ENCODE measurements at places on chromosomes 4 and X.
A peak's percentile ranks its signal among the peaks of the same experiment; 100 is the strongest.

DNA sequence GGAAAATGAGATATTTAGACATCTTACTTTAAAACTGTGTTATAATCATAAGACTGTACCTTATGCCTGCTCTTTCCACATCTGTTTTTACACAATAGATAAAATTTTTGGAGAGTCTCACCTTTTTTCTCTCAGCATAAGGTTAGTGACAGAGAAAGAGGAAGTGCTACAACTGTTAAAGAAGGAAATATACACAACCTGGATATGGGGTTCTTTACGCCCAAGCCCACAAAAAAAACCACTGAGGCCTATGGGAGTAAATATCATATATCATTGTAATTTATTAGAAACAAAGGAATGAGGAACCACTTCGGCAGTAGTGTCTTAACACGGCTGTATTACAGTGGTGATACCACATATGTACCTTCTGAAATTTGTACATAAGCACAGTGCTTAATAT, 265.9 kb upstream of the GK2 start:
- DNase-seq: no peak

DNA sequence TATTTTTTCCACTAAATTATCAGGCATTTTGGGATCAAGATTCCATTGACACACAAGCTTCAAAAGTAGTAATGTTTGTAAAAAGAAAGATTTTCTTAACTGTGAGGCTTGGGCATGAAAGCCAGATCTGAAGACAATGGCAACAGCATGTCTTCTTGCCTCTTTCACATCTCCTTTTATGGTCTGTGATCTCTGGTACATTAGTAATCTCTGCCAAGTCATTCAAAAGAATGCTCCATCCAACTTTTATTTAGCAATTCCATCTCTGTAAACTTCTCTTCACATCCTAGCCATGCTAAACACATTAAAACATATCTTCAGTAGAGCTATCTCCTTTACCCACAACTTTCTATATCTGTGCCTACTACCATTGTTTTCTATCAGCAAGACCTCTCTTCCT, 465.4 kb downstream of the FAT4 start:
- no peak for DNase-seq

DNA sequence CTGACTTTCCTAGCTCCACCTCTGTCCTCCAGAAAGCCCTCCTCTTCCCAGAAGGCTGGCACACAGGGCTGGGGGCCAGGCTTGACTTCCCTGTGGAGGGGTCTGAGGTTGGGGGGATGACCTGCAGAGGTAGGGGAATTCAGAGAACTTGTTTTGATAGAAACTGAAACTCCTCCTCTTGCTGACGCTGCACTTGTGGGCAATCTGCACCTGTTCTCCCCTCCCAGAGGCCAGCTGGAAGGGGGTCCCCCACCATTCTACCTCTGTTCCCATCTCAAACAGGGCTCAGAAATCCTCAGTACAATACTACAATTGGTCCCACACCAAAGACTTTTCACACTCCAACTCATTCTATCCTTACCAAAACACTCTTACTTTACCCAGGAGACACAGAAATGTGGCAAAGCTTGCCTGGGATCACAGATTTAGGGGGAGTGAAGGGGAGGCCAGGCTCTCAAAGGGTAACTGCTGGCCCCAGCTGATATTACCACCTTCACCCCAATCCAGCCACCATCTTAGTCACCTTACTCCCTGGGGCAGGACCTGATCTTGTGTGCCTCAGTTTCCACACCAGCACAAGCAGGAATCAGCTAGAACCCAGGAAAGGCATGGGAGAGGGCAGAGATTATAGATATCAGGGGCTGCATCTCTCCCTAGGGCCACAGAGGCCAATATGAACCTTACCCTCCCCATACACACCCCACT, 18.5 kb downstream of the OTUD5 start:
- DNase-seq: no peak

GRCh38 chrX:130566028-130566683, 164.4 kb downstream of the RBMX2 start:
- no peak for DNase-seq

- DNase-seq: no peak
Observed at GRCh38 chr4:1542516-1543320, 136.5 kb upstream of the NKX1-1 start.

GRCh38 chrX:69019073-69019890, 146.0 kb downstream of the PJA1 start:
- no peak for DNase-seq

DNA sequence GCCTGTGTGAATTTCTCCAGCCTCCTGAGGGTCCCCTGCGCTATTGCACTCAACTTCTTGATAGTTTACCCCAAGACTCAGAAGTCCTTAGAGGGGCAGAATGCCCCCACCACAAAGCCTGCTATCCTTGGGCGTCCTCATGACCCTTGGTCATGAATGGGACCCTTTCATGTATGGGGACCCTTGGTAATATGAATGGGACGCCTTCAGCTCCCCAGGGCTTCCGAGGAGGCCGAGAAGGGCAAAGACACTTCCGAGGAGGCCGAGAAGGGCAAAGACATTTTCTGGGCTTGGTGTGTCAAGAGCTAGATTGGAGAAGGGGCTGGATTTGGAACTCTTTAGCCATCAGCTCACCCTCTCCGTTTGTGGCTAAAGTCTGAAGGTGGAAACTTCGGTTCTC, 8.6 kb downstream of the SHOX start:
- DNase-seq: no peak

GRCh38 chr4:154422152-154422551, 69.4 kb downstream of the DCHS2 start:
- DNase-seq: no peak

- no peak for DNase-seq
Observed at GRCh38 chrX:4708970-4709760, 995.7 kb upstream of the PRKX start.

- no peak for DNase-seq
Observed at GRCh38 chr4:93042746-93043145, 739.0 kb downstream of the GRID2 start.

GRCh38 chr4:123350191-123350544, 46.4 kb upstream of the SPRY1 start:
- peak; percentile 24 for DNase-seq

DNA sequence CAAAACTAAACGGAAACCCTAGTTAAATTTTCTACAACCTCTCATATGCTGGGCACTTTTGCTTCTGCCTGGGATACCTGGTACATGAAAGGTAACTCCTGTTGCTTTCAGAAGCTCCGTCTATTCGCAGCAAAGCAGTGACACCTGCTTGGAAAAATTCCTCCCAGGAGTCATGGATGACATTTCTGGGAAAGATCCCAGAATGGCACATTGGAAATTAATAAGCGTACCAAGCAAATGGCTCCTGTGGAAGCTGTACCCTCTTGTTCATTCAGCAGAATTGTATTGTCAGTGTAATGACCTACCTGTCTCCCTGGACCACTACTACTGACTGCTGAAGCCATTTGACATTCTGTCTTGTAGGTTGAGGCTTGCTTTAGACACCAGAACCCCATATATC, 349.7 kb upstream of the NOCT start:
- no peak for DNase-seq

GRCh38 chrX:47590984-47591383, 8.7 kb downstream of the TIMP1 start:
- DNase-seq: no peak

GRCh38 chr4:126435491-126435890, 1120.7 kb downstream of the FAT4 start:
- no peak for DNase-seq

- DNase-seq: no peak
Observed at GRCh38 chrX:39167791-39168190, 366.5 kb downstream of the MID1IP1 start.

GRCh38 chrX:107716118-107716684, 59.4 kb downstream of the TSC22D3 start:
- DNase-seq: no peak

DNA sequence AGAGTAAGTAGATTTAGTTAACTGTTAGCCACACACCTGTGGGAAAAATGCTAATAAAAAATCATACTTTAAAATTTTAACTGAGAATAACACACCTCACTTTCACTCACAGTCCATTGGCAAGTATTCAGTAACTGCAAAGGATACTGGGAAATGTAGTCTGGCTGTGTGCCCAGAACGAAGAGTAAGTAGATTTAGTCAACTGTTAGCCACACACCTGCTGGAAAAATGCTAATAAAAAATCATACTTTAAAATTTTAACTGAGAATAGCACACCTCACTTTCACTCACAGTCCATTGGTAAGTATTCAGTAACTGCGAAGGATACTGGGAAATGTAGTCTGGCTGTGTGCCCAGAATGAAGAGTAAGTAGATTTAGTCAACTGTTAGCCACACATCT, 178.4 kb upstream of the NWD2 start:
- DNase-seq: no peak

DNA sequence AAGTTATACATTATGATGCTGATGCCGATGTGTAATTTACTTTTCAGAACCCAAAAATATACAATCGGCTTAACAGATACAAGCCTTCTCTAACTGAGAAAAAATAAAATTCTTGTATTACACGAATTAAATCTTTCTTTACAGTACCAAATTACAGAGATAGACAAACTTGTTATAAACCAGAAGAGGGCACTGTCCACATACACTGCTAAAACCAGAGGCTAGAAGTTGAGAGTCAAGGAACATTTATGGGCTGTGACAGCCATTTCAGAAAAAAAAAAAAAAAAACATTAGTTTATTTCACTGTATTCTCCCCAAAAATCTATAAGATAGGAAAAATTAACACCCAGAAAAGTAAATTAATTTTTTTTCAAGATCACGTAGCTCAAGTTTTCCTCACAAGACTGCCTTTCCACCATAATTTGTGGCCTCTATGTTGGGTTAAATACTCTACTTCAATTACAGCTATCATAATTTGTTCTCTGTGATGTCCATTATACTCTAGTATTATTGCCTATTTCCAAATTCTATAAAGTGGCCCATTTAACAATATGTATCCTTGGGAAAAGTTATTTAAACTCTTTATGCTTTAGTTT, 12.0 kb downstream of the EREG start:
- DNase-seq: no peak

- DNase-seq: no peak
Observed at GRCh38 chrX:6184900-6185515, 43.7 kb downstream of the NLGN4X start.

DNA sequence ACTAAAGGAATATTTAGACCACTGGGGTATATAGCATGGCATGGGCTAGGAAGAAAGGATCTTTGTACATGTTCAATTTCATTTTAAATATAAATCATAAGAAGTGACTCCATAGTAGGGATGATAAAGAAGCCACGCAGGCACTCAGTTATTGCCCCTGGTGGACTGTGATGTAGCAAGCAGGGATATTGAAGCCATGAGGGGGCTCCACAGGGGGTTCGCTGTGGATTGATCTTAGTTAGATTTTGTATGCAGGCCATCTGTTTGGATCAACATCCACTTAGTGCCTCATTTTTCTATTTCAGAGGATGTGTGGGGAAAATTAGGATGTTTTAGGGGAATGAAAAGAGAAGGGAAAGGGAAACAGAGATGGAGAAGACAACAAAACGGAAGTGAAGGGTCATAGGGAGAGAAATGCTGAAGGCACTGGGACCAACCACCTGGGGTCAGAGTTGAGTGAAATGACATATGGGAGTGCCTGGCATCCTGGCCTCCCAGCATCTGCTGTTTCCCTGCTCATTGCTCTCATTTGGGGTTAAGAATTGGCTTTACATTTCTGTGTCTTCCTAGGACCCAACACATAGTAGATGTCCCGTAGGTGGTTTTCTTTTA, 11.2 kb upstream of the FREM3 start:
- DNase-seq: peak; percentile 6

- DNase-seq: no peak
Observed at GRCh38 chr4:120452001-120452400, 385.4 kb upstream of the MAD2L1 start.

All from hematopoietic multipotent progenitor cell treated with erythropoietin and hydrocortisone succinate and interleukin-3 and kit ligand, for 15 days (in vitro differentiated cells).